ENCODE measurements at places on chromosomes 13 and 19.

DNA sequence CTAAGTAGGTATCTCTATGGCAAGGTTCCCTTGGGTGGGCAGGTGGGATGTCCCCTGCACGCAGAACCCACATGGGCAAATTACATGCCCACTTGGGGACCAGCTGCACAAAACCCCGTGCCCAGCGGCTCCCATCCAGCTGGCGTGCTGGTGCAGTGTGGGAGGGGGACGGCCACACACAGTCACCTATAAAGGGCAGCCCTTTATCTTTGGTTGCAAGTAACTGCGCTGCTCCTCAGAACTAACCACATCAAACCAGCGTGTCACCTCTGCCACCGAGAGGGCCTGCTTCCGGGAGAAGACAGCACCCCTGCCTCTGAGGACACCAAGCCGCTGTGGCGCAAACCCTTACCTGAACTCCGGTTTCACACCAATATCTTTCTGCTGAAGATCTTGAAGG, 32.2 kb downstream of the ANKRD27 start:
- peak; percentile 48 for DNase-seq

GRCh38 chr13:77810430-77810829, 108.2 kb downstream of the EDNRB start:
- no peak for DNase-seq

- no peak for DNase-seq
Measured at GRCh38 chr19:43616306-43616705, 3.1 kb downstream of the ZNF428 start.

DNA sequence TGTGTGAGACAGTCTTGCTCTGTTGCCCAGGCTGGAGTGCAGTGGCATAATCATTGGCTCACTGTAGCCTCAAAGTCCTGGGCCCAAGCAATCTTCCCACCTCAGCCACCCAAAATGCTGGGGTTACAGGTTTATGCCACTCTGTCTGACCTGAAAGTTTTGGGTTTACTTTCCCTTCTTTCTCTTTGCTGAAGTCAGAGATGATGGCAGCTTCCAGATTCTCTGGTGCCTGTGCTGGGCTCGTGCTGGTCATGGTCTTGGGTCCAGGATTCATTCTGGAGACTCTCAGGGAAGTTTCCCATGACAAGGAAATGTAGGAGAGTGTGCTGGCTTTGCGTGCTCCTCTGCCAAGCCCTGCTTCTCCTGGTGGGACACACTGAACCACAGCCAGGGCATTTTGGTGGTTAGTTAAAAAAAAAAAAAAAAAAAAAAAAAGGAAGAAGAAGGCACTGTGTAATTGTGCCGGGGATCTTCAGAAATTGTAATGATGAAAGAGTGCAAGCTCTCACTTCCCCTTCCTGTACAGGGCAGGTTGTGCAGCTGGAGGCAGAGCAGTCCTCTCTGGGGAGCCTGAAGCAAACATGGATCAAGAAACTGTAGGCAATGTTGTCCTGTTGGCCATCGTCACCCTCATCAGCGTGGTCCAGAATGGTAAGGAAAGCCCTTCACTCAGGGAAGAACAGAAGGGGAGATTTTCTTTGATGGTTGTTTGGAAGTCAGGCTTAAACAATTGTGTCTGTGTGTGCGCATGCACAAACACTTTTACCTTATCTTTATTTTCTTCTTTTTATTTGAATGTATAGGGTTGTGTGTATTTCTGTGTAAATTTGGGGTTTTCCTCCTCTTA, at the start of gene ALOX5AP:
ALOX5AP (plus strand) TSS at position 519 of the 847 bp plus-strand sequence; CDS start at position 582, 63 bp downstream.
- DNase-seq = no peak

GRCh38 chr13:37059848-37060192, 332 bp upstream of the SUPT20H start:
- DNase-seq = no peak

DNA sequence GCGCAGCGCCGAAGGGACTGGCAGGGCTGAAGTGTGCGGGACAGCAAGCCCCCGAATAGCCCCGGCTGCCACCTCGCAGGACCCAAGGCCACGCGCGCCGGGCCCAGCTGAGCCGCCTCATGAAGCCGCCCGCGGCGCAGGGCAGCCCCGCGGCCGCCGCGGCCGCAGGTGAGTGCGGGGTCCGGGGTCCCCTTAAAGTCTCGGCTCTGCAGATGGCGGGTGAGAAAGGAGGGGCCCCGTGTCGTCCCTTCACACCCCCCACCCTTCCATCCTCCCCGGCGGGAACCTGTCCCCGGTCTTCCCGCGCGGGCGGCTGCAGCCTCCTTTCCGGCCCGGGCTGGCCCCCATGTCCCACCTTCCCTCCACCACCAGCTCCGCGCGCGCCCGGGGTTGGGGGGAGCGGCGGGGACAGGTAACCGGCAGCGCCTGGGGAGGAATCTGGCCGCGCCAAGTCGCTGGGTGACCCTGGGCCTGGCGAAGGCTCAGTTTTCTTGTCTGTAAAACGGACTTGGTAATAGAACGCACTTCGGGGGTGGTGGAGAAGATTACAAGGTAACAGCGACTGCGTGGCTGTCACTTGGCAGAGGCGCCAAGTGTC, 338 bp downstream of the RGCC start:
- no peak for DNase-seq

DNA sequence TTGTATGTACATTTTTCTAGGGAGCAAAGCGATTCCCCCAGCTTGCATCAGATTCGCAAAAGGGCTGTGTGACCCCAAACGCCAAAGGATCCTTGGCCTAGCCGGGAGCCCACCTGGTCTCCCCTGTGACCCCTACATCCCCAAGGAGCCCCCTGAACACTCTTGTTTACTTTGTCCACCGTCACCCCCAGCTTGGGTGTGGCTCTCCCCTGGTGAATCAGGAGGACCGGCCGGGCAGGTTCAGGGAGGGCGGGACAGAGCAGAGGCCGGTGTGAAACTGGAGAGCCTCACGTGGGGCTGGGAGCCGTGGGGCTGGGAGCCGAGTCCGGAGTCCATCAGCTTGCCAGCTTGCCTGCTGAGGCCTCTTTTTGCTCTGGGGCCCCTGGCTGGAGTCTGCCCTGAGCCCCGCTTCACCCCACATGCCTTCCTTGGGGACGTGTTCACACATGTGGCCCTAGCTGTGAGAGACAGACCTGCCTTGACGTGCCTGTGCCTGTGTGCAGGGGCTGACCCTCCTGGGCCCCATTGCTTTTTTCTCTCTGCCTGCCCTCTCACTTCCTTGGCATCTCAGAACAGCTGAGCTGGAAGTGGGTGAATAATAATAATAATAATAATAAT, 2.0 kb downstream of the ITPKC start:
- DNase-seq = no peak

DNA sequence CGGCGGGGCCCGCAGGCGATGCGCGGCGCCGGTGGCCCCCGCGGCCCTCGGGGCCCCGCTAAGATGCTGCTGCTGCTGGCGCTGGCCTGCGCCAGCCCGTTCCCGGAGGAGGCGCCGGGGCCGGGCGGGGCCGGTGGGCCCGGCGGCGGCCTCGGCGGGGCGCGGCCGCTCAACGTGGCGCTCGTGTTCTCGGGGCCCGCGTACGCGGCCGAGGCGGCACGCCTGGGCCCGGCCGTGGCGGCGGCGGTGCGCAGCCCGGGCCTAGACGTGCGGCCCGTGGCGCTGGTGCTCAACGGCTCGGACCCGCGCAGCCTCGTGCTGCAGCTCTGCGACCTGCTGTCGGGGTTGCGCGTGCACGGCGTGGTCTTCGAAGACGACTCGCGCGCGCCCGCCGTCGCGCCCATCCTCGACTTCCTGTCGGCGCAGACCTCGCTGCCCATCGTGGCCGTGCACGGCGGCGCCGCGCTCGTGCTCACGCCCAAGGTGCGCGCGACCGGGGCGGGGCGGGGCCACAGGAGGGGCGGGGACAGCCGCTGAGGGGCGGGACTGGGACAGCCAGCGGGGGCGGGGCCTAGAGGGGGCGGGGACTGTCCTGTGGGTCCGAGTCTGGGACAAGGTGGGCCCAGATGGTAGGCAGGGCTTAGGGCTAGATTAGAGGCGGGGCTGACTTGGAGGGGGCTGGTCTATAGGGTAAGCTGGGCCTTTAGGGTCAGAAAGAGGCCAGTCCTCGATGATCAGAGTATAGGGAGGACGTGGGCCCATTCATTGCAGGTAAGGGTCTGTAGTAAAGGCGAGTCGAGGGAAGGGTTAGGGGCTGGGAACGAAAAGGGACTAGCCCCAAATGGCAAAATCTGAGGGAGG, 5.1 kb downstream of the GRIN2D start:
- peak; percentile 67 for DNase-seq

GRCh38 chr19:6413721-6414643, 10.6 kb downstream of the KHSRP start:
- no peak for DNase-seq

DNA sequence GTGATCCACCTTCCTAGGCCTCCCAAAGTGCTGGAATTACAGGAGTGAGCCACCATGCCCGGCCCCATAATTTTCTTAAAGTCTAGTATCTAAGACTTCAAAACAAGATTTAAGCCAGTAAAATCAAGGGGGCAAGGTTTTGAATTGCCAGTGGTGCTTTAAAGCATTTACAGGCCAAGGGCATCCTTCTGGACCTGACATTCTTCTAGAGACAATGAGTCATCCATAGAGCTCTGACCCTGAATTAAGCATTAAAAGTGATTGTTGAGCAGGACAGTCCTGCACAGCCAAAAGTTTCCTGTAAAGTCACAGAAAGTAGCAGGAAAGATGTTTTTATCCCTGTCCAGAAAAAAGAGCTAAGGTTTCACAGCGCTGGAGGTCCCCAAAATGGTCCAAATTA, 50.9 kb upstream of the ATP12A start:
- no peak for DNase-seq

DNA sequence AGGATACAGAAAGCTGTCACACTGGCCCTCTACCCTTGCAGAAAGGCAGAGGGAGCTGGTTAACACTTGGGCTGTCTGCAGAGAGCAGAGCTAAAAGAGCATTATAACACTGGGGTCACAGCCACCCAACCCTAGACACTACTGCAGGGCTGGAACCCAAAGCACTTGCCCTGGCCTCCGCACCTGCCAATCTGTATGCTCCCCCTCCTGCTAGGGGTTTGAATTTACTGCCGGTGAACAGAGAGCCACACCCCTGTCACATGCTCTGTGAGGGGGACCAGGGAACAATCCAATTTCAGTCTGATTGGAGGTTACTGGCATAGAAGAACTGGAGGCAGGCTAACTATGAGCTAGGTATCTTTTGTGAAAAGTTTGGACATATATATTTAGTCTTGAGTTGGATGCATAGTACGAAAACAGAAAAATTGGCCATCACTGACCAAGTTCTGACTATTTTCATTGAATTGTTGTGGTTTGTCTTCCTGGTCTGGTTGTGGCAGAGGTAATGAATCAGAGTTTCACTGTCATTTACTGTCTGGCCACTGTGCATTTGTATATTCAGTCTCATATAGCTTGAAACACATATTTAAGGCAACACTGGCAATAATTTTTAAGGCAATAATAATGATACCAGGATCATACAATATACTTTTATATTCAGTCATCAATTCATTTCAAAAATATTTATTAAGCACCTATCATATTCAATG, 504.3 kb upstream of the ATXN8OS start:
- no peak for DNase-seq

DNA sequence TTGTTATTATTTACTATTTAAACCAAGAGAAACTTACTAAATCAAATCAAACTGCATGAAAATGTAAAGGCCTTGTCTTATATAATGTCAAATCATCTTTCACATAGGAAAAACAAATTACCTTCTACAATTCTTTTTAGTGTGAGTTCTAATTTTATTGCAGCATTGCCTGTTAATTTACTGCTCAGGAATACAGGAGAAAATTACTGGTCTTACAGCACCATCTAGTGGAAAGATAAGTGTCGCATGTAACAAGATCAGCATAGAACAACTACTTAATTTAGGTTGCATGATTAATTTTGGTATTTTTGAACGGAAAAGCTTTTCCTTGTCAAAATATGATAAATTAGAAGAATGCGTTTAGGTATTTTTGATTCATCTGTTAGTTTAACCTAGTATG, 502.7 kb downstream of the UQCRFS1 start:
- no peak for DNase-seq

DNA sequence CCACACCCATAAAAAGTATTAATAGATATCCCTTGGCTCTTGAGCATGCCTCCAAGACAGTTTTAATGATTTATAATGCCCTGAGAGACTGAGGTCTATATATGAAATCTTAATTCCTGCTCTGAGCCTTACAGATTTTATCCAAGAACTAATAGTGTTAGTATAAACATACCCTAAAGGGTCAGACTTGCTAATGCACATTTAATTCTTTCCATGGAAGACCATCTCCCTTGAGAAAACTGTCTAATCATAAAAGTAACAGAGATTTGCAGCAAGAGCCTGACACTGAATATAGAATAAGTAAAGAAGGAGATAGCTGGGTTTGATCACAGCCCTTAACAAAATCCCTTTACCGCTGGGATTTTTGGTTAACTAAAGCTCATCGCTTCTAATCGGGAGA, 650.8 kb upstream of the KLF12 start:
- no peak for DNase-seq

GRCh38 chr13:44756276-44756810, 180.2 kb upstream of the TSC22D1 start:
- DNase-seq = no peak

DNA sequence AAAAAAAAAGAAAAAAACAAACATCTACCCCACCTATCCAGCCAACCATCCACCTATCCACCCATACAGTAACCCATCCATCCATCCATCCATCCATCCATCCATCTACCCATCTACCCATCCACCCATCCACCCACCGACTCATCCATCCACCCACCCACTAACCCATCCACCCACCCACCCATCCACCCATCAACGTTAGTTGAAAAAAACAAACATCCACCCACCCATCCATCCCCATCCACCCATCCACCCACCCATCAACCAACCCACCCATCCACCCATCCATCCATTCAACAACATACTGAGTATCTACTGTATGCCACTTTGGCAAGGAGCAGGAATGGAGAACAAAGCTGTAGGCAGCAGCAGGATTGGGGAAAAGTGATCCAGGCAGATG, 6.1 kb upstream of the AP3D1 start:
- no peak for DNase-seq

- no peak for DNase-seq
Measured at GRCh38 chr13:113978741-113979481, 5.0 kb upstream of the C13orf46 start.

- no peak for DNase-seq
Measured at GRCh38 chr13:38965281-38965680, 25.4 kb downstream of the STOML3 start.

DNA sequence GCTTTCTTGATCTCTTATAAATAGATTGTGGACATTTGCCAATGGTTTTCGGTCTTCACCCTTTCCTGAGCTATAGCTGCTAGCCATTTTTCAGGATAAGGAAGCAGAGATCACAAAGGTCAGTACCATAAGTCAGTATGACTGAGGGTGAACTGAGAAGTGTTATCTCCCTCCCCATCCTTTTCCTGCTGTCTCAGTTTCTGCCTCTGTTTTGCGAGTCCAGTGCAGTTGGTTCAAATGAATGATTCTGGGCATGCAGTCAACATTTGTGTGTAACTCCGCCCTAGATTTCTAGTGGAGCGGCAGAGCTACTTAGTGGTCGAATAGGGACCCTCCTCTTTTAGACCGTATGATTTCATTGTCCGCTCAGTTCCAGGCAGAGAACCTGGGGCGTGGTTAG, 460.8 kb upstream of the ARGLU1 start:
- no peak for DNase-seq

Measured in stimulated activated CD8-positive, alpha-beta memory T cell treated with anti-CD3 and anti-CD28 coated beads, Interleukin-12 subunit alpha, Interleukin-12 subunit beta, amount 100 ng/mL, for 1 hour (primary cell).